Prostate gland (tissue), 2 donors: ENCODE measurements at places on chromosomes 11 and 22. TPM values are rescaled to one million over a fixed set of nuclear protein-coding genes. Genes with fewer than 3 reads are reported as not detected.

DNA sequence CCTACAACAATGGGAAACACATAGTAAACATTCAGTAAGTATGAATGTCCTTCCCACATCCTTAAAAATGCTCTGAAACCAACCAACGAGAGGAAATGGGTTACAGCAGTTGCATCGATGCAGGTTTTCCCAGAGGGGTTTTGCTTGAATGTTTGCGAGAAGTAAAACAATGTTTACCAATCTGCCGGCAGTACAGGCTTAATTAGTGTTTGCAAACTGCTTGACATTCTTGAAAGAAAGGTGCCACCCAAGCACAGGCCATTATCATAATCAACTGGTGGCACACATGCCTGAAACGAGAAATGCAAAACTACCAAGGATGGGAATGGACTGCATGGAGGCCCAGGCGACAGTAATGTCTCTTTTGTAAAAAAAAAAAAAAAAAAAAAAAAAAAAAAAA, 27.1 kb upstream of the OPCML start:
- DNase-seq: no peak
- H3K4me1 ChIP-seq: no peaks in the 10 kb centered on the region
- H3K36me3 ChIP-seq: no peaks in the 10 kb centered on the region
- no peaks in the 10 kb centered on the region for H3K27me3 ChIP-seq
- H3K4me3 ChIP-seq: no peak overlapping the region
- no peak overlapping the region for H3K27ac ChIP-seq

DNA sequence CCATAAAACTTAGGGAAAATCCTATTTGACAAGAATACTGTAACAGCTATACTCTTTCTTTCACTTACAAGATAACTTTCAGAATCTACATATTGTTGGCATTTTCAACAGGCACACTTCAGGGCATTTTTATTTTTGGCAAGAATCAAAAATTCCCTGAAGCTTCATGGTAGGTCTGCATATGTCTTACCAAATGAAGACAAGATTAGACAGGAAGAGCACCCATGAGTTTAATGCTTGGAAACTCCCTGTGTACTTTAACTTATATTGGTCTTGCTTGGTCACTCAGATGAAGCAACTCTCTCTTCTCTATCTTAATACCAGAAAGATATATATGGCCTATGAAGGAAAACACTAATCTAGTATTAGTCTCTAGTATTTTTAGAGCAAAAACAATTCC, 137.7 kb downstream of the ATG16L2 start:
- H3K36me3 ChIP-seq: no peaks in the 10 kb centered on the region
- no peaks in the 10 kb centered on the region for H3K27me3 ChIP-seq
- no peak for DNase-seq
- H3K27ac ChIP-seq: no peak overlapping the region
- no peak overlapping the region for H3K4me3 ChIP-seq

DNA sequence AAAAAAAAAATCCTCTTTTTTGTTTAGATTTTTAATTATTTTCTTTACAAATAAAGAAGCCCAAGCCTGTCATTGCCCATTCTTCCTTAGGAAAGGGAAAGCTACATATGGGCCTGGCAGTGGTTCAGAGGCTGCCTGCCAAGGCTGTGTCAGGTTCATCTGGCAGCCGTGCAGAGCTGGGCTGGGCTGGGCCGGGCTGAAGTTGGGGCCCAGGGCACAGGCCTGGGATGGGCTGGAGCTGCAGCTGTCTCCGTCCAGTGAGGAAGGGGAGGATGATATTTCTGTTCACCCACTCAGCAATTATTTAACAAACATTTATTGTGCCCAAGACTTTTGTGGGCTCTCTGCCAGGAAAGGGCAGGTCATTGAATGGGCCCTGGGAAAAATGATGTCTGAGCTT, 4.6 kb downstream of the PRR5L start:
- no peaks in the 10 kb centered on the region for H3K36me3 ChIP-seq
- H3K4me3 ChIP-seq: no peak overlapping the region
- no peaks in the 10 kb centered on the region for H3K4me1 ChIP-seq
- no peaks in the 10 kb centered on the region for H3K27me3 ChIP-seq
- no peak overlapping the region for H3K27ac ChIP-seq

DNA sequence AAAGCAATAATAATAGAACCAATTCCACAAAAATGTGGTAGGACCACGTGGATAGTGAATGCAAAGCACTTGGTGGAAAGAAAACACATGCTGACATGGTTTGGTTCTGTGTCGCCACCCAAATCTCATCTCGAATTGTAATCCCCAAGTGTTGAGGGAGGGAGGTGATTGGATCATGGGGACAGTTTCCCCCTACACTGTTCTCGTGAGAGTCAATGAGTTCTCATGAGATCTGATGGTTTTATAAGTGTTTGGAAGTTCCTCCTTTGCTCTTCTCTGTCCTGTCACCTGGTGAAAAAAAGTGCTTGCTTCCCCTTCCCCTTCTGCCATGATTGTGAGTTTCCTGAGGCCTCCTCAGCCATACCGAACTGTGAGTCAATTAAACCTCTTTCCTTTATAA, 421.9 kb upstream of the CADM1 start:
- no peaks in the 10 kb centered on the region for H3K36me3 ChIP-seq
- H3K27me3 ChIP-seq: no peaks in the 10 kb centered on the region
- H3K4me3 ChIP-seq: no peak overlapping the region
- DNase-seq: no peak
- H3K4me1 ChIP-seq: no peaks in the 10 kb centered on the region
- no peak overlapping the region for H3K27ac ChIP-seq

DNA sequence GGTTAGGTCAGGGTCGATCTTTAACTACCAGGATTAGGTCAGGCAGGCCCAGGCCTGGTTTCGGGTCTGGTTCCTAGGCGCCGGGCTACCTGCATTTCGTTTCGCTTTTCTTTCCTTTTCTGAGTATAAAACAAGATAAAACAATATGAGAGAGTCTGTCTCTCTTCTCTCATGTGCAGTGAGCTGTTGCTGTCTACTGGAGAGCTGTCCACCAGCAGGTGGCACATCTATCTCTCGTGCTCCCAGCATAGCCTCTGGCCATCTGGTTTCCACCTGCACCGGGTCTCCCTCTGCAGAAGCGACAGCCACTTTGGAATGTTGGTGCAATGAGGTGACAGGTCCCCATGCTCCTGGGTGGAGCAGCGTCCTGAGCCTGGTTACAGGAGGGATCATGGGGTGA, 27.6 kb downstream of the RIBC2 start:
- H3K36me3 ChIP-seq: no peaks in the 10 kb centered on the region
- no peaks in the 10 kb centered on the region for H3K4me1 ChIP-seq

The MS4A12 gene
- not detected for total RNA-seq

The FAR1 gene
- 28.0 TPM for total RNA-seq

The AMPD3 gene
- 22.1 TPM for total RNA-seq

The CABP7 gene
- total RNA-seq: not detected

The PARVG gene
- 13.5 TPM for total RNA-seq

The TEX12 gene
- total RNA-seq: 4.0 TPM

The RIBC2 gene
- total RNA-seq: 7.4 TPM
